ENCODE measurements at places on chromosomes 2 and 18.

GRCh38 chr2:72995430-72996116 lies 75.9 kb downstream of the SFXN5 start:
- DNase-seq: no peak

GRCh38 chr2:226835420-226835795 lies 446 bp upstream of the RHBDD1 start:
- DNase-seq: no peak

GRCh38 chr18:54267701-54268100 lies 1.6 kb upstream of the POLI start:
- DNase-seq: no peak

GRCh38 chr2:143828763-143829537 lies 691.0 kb downstream of the ZEB2 start:
- no peak for DNase-seq

DNA sequence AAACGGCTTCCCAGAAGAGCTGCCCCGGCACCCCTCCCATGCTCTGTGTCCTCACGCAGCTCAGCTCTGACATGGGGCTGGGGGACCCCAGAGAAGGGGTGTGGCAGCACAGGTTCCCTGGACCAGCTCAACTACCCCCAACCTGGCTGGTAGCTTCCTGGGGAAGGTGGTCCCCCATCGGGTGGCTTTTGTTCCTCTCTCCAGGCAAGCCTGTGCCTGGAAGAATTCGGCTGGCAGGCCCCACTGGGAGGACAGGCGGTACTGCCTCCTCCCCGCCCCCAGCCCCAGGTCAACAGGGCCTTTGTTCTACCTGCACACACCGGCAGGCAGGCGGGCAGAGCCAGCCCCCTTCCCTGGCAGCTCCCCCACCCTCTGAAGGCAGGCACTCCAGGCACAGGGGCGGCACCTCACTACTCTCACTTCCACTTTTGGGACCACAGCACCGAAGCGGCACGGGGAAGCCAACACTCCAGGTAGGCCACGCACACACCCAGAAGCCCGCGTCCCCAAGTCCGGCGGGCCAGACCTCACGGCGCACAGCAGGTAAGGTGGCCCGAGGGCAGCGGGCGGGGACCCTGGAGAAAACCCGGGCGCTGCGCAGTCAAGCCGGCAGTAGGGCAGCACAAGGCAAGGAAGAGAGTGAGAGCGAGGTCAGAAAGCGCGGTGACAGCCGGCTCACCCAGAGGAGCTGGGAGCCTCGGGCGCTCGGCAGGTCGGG lies 1.3 kb downstream of the HS6ST1 start:
- no peak for DNase-seq

- DNase-seq: no peak
Measured at GRCh38 chr18:76455003-76455676, 39.9 kb downstream of the ZNF516 start.

DNA sequence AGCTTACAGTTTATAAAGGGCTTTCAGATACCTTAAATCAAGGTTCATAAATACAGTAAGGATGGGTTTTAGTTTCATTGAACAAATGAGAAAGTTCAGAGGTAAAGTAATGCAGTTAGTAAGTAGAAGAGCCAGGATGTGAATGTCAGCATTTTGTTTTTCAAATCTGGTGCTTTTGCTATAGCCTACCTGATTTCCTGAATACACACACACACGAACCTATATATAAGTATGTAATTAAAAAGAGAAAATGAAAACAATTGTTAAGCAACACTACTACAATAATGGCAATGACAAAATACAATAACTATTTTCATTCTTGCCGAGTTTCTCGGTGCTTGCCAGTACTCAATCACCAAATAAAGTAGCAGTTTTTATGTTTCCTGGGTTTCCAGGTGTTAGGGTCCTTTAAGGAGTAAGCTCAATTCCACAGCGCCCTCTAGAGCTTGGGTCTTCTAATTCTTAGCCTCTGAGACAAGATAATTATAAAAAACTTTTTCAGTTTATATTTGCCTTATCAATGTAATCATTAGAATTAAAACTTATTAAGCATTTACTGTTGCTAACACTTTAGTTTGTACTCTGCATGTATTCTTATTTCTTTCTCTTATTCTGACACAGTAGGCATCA lies 512.9 kb upstream of the ACVR2A start:
- DNase-seq: peak; percentile 2

GRCh38 chr2:70443078-70443465 lies 110.6 kb downstream of the TGFA start:
- DNase-seq: no peak

- DNase-seq: no peak
Measured at GRCh38 chr2:222304737-222305515, 6.1 kb upstream of the PAX3 start.

GRCh38 chr2:17600556-17601204 lies 60.2 kb downstream of the VSNL1 start:
- no peak for DNase-seq

GRCh38 chr2:197311421-197312033 lies 947 bp upstream of the ANKRD44 start:
- no peak for DNase-seq

DNA sequence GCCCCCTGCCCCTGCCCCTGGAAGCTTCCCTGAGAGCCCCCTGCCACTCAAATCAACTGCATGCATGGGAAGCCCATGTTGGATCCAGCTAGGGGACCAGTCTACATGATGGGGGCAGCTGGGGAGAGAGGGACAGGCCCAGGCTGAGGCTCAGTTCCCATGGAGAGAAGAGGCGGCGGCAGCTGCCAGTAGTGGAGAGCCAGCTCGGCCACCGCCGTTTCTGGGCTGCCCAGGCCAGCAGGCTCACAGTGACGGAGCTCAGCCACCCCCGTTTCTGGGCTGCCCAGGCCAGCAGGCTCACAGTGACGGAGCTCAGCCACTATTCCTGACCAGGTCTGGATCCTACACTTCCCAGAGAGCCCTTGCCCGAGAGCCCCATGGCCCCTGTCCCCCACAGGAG lies 3.6 kb downstream of the MAB21L4 start:
- no peak for DNase-seq

- DNase-seq: no peak
Measured at GRCh38 chr18:23887493-23887892, 127.1 kb upstream of the TTC39C start.

GRCh38 chr2:38945372-38945771 lies 55.7 kb downstream of the ARHGEF33 start:
- DNase-seq: no peak

DNA sequence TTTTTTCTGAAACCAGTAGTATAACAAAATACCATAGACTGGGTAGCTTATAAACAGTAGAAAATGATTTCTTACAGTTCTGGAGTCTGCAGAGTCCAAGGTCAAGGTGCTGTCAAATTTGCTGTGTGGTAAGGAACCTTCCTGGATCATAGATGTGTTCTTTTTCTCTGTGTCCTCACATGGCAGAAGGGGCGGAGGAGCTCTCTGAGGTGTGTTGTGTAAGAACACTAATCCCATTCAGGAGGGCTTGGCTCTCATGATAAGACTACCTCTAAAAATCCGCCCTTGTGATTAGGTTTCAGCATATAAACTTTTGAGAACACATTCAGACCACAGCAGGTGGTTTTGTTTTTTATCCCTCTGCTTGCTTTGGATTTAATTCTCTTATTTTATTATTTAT lies 25.7 kb downstream of the ANKRD62 start:
- no peak for DNase-seq

Data from stimulated activated CD8-positive, alpha-beta memory T cell treated with anti-CD3 and anti-CD28 coated beads, Interleukin-15, amount 100 ng/mL, for 24 hours (primary cell).